LHCN-M2 (cell line): ENCODE measurements at places on chromosomes 1 and 21. TPM values are rescaled to one million over a fixed set of nuclear protein-coding genes. Genes with fewer than 3 reads are reported as not detected.

Gene ARHGEF10L
- total RNA-seq, result 51.7 and 53.3 TPM in 2 replicates

Gene VWA5B1
- total RNA-seq, result not detected in 2 replicates

Gene NUP210L
- total RNA-seq, result not detected in 2 replicates

GRCh38 chr1:56095696-56096665 lies 483.4 kb downstream of the PLPP3 start:
- peak; percentile 76 for DNase-seq

- DNase-seq, result no peak
Measured at GRCh38 chr21:33991133-33991532, 75.5 kb upstream of the ATP5PO start.

GRCh38 chr1:14377386-14377785 lies 221.1 kb upstream of the KAZN start:
- DNase-seq, result peak; percentile 78

DNA sequence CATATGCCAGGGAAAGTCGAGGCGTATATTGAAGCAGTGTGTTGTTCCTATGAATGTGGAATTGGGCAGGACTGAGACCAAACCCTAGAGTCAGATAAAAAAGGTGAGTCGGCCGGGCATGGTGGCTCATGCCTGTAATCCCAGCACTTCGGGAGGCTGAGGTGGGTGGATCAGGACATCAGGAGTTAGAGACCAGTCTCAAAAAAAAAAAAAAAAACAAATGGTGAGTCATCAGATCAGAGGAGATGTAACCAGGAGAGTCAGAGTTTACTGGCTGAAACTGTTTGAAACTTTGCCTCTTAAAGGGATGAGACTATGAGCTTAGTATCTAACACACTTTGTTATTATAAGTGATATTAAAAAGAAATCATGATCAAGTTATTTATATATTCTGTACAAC lies 26.4 kb upstream of the SYCP1 start:
- DNase-seq, result peak; percentile 31

Gene SLAMF6
- not detected in 2 replicates for total RNA-seq

Gene NBPF8
- total RNA-seq, result 17.7 and 20.2 TPM in 2 replicates

- no peak for DNase-seq
Measured at GRCh38 chr1:172647987-172648386, 10.9 kb upstream of the FASLG start.

Gene PLA2G4A
- total RNA-seq, result not detected in 2 replicates

DNA sequence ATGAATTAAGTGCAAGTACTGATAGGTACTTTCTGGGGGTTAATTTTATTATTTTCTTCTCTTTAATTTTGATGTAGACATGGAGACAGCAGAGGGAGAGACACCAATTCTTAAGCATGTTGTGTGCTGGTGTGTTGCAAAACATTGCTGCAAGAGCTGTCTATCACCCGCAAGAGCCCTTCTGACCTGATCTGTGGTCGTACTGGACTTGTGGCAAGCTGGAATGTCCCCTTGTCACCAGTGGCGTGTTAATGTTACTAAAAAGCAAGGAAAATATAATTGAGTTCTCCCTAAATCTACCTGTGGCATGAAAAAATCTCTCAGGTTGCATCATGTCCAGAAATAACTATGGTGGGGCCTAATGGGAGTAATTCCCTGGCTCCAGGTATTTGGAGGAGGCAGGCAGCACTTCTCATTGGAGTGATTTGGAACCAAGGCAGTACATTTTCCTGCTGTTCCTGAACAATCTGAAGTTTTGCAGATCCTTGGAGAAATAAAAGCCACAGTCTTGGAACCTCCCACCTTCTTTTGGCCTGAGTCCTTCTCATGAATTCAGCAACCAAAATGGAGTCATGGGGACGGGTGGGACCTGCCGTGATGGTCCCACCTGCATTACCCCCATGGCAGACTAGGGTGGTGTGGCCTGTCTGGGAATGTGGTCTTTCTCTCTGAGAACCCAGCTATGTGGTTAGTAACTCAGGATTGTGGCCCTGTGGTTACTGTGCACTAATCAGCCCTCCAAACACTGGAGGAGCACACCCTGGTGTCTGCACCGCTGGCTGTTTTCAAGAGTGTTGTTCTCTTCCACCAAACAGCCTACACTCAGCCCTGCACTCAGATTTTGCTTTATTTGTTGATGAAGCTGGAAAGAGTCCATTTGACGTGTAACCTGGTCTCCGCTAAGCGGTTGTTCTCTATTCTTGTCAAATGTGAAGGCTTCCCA lies 57.4 kb downstream of the GALNT2 start:
- no peak for DNase-seq

Gene TTC39A
- total RNA-seq, result not detected in 2 replicates

Gene RHBDL2
- total RNA-seq, result 0.17 and 0.96 TPM in 2 replicates

Gene AGPAT3
- 21.7 and 24.0 TPM in 2 replicates for total RNA-seq

DNA sequence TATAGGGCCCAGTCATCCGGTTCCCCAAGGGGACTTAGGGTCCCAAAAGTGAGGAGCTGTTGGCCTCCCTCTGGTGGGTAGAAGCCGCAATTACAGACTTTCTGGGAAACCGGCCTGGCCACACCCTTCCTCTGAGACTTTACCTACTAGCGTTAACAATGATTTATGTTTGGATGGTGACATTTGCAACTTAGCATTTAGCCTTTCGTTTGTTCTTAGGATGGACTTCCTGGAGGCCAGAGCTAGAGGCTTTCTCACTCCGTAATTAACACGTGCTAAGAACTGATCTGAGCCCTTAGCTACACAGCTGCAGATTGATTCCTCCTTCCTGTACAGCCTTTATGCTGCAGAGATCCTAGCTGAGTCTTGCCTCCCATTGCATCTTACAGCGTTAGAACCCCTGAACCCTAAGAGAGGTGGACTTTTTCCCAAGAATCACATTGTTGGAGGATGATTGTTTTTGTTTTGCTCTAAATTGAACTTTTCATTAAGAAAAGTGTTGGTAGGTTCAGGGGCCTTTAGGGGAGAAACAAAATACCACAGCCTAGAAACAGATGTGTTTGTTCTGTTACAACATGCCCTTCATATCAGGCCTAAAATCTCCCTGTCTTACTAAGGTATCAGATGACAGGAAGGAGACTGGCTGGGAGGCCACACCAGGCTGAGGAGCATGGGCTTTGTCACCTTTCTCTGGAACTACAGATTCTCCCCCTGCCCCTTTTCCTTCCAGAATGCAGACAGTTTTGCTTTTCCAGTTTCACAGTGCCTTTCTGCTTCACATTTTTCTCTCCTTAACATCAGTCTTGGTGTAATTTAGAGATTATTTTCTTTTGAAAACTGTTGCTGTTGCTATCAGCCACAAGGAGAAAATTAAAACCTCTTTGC lies 1.9 kb downstream of the S100A11 start:
- DNase-seq, result peak; percentile 82

Gene OLFML2B
- total RNA-seq, result 83.4 and 87.1 TPM in 2 replicates

DNA sequence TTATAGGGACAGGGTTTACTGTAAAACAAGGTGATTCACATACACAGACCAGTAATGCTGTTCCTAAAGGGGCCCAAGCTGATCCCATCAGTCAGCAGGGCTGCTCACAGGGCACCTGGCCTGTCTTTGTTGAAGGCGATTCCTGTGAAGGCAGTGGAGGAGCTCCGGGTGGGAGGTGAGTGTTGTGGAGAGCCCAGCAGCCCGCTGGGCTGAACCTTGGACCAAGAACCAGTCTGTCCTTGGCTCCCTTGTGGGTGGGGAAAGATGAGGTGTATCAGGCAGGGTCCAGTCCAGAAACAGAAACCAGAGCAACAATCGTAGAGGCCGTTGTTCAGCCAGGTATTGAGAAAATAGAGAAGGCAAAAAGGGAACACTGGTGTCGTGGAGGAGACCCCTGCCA lies 12.5 kb downstream of the PDXK start:
- DNase-seq, result no peak

DNA sequence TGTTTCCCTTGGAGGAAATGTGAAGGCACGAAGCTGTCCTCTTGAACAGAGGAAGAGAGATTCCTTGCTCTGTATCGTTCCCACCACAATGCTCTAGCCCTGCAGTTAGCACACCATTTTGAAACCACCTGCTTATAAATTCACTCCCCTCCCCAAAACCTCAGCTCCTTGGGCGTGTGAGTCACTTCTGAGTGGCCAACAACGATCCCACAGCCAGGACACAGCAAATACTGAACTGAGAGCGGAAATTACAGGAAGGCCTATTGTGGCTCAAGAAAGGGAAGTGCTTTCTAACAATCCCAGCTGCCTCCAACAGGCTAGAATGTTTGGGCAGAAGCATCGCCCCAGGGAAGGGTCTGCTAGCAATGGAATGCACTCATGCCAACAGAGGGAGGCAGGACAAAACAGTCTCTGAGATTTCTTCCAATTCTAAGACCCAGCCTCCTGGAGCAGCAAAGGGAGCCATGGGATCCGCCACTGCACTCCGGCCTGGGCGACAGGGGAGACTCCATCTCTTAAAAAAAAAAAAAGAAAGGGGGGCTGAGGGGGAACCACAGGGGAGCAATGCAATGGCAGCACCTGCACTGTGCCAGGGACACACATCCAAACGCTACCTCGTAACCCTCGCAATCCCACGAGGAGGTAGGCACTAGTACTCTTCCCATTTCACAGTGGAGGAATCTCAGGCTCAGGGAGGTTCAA lies 1.9 kb downstream of the TMEM53 start:
- DNase-seq, result peak; percentile 93

Gene AMPD1
- total RNA-seq, result 0.11 TPM in 1 of 2 replicates, not detected in the other

Gene MAN1C1
- 0.45 and 2.1 TPM in 2 replicates for total RNA-seq

DNA sequence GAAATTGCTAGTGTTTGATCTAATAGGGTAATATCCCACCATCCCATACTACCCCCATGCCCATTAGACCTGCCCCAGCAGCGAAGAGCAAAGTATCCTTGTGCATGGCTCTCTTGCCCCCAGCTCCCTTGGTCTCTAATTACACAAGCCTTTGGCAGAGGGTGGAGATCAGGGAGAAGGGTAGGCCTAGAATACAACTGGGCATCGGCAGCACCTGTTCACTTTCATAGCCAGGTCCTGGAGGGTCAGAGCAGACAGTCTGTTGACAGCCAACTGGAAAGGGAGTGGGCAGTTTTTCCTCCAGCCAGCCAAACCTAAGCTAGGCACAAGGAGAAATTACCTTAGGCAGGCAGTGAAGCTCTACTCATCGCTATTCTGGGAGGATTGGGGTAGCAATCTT lies 2.7 kb upstream of the PIGC start:
- DNase-seq, result no peak

- no peak for DNase-seq
Measured at GRCh38 chr1:145977016-145977415, 12.5 kb downstream of the POLR3GL start.

DNA sequence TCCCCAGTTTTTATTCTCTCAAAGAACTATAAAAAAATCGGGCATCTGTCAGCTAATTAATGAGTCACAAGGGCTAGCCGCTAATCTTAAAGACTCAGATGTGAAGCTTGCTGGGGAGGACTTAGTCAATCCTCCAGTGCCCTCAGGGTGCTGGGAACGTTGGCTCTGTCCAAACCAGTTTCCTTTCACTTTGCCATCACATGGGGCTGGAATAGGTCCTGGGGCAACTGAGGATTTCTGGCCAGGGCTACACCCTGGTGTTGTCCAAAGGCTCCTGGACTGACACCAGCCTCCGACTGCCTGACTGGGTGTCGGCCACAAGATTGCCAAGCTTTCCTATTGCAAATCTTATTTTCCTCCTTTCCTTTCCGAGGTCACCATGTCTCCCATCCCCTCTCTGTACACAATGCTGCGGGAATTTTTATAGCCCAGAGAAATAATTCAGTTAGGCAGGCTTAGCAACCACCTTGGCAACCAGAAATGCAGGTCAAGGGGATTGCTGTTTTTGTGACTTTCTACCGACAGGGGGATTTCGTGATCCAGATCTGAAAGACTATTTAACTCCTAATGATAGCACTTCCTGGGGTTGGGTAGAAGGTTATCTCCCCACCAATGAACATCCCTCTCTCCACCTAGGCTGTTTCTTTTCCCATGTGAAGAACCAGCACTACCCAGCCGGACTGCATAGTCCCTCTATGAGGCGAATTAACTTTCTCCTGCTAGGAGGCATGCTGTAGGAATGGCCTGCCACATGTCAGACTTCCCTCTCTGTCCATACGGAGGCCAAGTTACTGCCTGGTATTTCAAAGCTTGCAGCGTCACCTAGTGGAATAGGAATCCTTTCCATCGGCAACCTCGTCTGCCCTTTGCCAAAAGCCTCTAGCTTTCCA lies 29.9 kb upstream of the CTBS start:
- DNase-seq, result peak; percentile 71

- no peak for DNase-seq
Measured at GRCh38 chr1:51301844-51302162, 28.6 kb downstream of the TTC39A start.

DNA sequence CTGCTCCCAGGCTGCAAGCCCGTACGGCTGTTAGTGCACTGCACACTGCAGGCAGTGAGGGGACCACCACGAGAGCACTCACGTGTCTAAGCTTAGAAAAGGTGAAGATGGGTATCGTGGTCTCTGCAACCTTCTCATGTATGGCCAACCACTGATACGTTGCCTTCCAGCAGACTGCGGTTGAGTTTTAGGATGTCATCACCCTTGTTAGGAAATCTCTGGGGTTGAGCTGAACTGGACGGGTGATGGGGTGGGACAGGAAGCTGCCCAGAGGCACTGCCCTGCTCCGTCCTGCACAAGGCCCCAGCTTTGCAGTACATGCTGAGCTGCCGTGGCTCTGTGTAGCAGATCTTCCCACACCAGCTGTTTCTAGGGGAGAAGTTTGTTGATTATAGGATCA lies 43.3 kb downstream of the FAAP20 start:
- no peak for DNase-seq
